ENCODE measurements at places on chromosomes 5 and 9.

GRCh38 chr9:101999441-101999840 is 261.0 kb upstream of the GRIN3A start:
- DNase-seq: peak; percentile 60

GRCh38 chr9:28970241-28970654 is 1397.0 kb upstream of the C9orf72 start:
- no peak for DNase-seq

DNA sequence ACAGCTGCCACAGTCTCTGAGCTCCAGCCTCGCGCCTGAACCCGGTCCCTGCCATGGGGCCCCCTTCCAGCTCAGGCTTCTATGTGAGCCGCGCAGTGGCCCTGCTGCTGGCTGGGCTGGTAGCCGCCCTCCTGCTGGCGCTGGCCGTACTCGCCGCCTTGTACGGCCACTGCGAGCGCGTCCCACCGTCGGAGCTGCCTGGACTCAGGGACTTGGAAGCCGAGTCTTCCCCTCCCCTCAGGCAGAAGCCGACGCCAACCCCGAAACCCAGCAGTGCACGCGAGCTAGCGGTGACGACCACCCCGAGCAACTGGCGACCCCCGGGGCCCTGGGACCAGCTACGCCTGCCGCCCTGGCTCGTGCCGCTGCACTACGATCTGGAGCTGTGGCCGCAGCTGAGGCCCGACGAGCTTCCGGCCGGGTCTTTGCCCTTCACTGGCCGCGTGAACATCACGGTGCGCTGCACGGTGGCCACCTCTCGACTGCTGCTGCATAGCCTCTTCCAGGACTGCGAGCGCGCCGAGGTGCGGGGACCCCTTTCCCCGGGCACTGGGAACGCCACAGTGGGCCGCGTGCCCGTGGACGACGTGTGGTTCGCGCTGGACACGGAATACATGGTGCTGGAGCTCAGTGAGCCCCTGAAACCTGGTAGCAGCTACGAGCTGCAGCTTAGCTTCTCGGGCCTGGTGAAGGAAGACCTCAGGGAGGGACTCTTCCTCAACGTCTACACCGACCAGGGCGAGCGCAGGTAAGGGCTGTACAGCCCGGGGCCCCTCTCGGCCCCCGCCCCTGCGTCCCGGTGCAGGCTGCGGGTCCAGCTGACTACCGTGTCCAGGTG is 509 bp downstream of the LVRN start:
- DNase-seq: no peak

DNA sequence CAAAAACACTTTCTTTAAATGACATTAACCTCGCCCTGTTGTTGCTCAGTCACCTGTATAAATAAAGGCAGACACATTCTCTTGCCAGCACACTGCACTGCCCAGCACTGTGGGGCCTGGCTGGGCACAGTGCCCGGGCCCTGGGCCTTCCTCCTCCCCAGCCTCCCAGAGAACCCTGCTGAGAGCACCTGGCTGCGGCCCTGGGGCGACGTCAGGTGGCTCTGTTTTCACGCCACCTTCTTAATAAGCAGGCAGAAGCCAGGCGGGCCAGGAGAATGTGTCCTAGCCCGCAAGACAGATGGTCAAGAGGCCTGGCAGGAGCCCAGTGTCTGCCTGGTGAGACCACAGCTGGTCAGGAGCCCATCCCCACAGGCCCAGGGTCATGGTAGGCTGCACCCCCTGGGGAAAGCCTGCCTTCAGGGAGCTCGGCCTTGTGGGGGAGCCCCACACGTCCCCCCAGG is 8.2 kb upstream of the AGPAT2 start:
- DNase-seq: no peak

DNA sequence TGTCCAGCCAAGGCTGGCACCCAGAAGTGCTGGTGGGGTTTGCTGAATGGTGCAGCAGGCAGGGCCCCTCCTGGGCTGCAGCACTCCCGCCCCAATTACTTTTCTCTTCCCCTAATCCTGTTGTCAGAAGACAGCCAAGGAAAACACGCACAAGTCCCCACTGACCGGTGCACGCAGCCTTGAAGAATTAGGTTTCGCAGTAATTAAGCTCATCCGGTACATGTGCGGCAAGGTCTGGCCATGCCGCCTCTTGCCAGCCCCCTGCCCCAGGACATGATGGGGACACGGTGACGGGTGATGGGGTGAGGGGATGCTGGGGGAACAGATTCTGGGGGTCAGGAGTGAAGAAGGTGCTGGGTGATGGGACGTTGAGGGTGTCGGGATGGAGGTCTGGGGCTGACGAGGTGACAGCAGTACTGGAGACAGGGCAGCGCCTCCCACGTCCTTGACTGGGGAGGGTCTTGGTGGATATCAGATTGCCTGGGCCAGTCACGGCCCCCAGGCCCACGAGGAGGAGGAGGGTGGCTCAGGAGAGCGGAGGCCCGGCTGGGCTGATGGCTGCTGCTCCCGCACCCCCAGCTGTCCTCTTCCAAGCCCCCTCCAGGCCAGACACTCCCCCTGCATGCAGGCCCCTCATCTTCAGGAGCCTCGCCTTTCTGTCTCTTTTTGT is 34.9 kb downstream of the BARX1 start:
- no peak for DNase-seq

DNA sequence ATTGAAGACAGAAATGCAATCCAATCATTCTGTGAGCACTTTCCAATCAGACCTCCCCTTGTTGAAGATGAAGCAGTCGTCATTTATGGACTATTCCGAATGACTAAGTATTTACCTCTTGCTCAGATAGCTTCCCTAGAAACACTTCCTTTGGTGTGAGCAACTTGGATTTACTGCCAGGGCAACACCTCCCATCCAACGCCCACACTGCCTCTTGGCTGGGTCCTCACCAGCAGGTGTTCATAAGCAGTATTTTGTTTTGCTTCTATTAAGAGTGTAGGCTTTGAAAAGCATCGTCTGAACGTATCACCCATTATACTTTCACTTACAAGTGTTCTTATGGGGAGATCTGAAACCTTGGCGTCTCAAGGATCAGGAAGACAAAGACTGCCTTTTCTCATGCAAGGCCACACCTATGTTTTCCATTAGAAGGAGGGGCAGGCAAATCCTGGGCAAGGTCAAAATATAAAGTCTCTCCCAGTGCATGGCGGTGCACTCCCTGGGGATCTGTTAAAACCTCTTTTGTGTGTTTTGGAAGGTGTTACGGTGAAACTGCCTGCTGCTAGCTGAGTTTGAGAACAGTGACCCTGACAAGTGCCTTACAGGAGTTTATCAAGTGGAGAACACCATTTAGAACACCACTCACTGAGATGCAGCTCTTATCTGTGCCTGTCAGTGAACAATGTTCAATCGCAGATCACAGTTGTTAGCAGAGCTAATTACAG is 10.6 kb upstream of the MARCHF3 start:
- DNase-seq: no peak

GRCh38 chr5:6869677-6870076 is 156.4 kb downstream of the TENT4A start:
- DNase-seq: no peak

- DNase-seq: no peak
Observed at GRCh38 chr5:77262697-77263096, 52.2 kb downstream of the PDE8B start.

DNA sequence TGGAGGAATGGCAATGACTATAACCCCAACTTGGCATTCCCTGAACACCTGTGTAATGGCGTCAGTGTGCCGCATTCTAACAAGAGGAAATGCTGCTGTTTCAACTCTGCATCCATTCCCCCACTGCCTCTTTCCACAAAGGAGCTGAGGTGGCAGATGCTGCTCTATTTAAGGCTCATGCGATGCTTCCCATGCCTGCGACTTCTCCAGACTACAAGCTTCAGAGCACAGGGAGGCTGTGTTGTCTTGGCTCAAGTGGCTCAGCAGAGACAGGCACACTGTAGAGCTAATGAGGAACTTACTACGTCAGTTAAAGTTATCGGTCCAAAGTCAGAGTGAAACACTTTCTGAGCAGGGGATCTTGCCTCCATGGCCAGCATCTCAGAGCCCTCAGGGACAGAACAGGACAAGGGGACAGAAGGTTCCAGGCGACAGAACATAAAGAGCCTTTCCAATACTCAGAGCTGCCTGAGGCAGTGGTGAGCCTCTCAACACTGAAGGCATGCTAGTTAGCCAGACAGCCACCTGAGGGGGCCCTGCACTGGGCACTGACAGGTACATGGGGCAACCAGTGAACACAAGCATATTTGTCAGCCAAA is 21.8 kb downstream of the TNIP1 start:
- no peak for DNase-seq

- DNase-seq: peak; percentile 83
Observed at GRCh38 chr5:32589942-32590869, 4.8 kb downstream of the SUB1 start.

- DNase-seq: no peak
Observed at GRCh38 chr5:107817436-107817835, 146.7 kb upstream of the EFNA5 start.

DNA sequence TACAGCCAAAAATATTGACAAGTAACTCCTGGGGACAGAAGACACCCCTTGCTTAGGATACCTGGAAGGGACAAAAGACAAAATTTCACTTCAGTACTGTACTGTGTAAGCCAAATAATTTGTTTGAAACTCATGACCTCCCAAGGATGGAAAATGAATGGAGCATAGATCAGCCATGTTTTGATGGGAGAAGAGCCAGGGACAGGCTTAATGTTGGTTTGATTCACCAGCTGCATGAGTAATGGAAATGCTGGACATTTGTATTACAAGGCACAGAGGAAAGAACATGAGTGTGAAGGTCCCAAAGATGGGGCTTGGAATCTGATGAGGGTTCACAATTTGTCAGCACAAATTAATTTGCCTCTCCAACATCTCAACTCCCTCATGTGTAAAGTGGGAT is 122.8 kb downstream of the ENC1 start:
- DNase-seq: no peak

DNA sequence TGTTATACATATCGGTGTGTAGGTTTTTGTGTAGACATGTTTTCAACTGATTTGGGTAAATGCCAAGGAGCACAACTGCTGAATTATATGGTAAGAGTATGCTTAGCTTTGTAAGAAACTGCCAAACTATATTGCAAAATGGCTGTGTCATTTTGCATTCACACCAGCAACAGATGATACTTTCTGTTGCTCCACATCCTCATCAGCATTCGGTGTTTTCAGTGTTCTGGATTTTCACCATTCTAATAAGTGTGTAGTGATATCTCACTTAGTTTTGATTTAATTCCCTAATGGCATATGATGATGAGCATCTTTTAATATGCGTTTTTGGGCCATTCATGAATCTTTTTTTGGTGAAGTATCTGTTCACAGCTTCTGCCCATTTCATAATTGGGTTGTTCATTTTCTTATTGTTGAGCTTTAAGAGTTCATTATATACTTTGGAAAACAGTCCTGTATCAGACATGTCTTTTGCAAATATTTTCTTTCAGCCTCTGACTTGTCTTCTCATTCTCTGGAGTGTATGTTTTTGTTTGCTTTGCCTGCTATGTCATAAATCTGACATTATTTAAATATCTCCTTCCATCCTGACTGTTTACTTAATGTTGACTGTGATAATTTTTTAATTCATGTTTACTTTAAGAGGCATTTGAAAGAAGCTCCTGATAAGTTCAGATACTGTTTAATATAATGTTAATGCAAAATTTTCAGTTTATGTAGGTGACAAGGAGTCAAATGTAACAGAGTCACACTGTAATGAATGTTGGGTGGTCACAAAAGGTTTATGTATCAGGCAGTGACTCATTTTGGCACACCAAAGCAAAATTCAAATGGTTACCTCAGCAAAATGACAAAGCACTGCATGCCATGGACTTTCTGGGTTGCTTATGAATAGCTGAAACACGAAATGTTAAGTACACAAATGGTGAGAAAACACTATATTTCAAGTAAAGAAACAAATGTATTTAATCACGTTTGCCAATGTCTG is 181.1 kb upstream of the DAB2 start:
- DNase-seq: no peak
